ENCODE measurements at places on chromosomes 5 and 9.
A peak's percentile ranks its signal among the peaks of the same experiment; 100 is the strongest.

- no peak for DNase-seq
Measured at GRCh38 chr9:108913391-108913790, 20.5 kb downstream of the ELP1 start.

DNA sequence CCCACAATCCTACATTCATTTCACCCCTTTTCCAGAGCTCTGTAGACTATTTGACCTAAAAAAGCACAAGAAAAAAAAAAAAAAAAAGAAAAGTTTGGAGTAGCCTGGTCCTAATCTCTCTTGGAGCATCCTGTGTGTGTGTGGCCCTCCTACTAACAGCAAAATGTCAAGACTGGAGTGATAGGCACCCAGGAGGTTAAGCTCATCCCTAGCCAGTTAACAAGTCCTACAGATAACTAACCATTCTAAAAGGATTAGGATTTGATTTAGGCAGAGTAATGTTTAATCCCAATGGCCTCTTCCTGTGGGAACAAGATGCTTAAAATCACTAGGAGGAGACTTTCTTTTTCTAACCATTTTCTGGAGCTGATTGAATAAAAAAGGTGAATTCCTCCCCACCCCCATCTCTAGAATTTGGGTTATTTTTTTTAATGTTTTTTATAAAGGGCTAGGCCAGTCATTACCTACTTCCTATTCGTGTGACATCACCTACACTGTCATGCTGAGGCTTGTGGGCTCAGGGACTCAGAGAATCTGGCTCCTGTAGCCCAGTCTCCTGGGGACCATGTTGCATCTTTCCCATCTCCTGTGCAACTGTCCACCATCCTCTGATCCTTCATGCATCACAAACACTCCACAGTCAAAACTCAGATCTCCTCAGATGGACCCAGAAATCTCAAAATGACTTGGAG is 43.2 kb upstream of the NR3C1 start:
- no peak for DNase-seq

GRCh38 chr9:137068539-137069507 is 1.5 kb downstream of the SAPCD2 start:
- no peak for DNase-seq

DNA sequence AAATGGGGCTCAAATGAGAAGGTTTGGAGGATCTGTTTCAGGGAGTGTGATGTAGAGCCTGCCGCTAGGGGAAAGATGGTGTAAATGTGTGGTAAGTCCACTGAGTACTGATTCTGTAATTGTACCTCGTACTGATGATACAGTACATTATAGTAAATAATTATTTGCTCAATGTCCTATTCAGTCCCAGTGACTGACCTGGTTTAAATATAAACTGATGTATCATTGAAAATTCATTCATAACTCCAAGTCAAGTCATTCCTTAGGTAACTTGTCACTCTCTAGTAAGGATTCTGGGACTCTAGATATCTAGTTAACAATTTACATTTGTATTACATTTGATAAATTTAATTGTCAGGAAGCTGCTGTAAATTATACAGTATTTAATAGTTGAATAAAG is 667.3 kb downstream of the DTWD2 start:
- DNase-seq = no peak

- DNase-seq = no peak
Measured at GRCh38 chr5:167763772-167764171, 527.7 kb upstream of the WWC1 start.

GRCh38 chr5:57172466-57173318 is 1.2 kb upstream of the GPBP1 start:
- DNase-seq = no peak

- DNase-seq = no peak
Measured at GRCh38 chr9:133067813-133068212, 6.0 kb downstream of the CEL start.

- no peak for DNase-seq
Measured at GRCh38 chr5:138685193-138685745, 68.0 kb upstream of the CTNNA1 start.

DNA sequence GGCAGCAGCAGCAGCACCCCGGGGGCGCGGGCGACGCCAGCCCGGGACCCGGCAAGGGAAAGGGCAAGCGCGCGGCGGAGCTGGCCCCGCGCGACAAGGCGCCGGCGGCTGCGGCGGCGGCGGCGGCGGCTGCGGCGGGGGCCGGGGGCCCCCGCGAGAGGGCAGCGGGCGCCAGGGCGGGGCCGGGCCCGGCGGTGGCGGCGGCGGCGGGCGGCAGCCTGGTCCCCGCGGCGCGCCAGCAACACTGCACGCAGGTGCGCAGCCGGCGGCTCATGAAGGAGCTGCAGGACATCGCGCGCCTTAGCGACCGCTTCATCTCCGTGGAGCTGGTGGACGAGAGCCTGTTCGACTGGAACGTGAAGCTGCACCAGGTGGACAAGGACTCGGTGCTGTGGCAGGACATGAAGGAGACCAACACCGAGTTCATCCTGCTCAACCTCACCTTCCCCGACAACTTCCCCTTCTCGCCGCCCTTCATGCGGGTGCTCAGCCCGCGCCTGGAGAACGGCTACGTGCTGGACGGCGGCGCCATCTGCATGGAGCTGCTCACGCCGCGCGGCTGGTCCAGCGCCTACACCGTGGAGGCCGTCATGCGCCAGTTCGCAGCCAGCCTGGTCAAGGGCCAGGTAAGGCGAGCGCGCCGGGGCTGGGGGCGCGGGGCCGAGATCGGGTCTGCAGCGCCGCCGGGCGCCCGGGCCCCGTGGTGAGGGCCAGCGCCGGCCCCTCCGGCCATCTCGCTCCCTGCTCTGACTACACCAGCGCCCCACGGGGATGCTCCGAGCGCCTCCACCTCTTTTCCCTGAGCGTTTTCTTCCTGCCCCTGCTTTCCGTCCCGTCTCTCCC is at the start of gene UBE2QL1:
Gene UBE2QL1 (plus strand): TSS at position 238 of the 843 bp plus-strand sequence. CDS start 35 bp downstream, at position 273.
- DNase-seq = no peak

DNA sequence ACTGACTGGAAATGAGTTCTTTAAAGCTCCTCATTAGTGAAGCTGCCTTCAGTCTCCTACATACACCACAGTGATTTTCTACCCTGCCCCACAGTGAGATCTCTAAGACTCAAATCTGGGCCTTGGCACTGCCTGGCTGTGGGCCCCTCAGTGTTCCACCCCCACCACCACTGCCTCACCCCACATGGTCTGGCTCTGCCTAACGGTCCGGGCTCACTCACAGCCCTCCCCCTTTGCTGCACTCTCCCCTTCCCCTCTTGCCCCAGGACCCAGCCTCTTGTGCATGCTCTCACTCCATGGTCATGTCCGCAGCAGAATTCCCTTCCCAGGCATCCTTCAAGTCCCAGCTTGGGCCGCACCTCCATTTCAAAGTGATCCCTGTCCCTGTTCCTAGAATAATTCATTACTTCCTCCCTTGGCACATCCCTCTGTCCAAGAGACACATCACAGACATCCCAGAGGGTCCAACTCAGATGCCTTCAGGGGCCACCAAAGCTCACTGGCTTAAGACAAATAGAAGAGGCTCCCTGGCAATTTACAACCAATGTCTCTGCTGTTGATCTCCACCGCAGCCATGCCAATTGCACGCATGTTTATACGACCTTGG is 56.7 kb downstream of the HRH2 start:
- no peak for DNase-seq

- no peak for DNase-seq
Measured at GRCh38 chr5:73908846-73909245, 282.9 kb downstream of the ARHGEF28 start.

DNA sequence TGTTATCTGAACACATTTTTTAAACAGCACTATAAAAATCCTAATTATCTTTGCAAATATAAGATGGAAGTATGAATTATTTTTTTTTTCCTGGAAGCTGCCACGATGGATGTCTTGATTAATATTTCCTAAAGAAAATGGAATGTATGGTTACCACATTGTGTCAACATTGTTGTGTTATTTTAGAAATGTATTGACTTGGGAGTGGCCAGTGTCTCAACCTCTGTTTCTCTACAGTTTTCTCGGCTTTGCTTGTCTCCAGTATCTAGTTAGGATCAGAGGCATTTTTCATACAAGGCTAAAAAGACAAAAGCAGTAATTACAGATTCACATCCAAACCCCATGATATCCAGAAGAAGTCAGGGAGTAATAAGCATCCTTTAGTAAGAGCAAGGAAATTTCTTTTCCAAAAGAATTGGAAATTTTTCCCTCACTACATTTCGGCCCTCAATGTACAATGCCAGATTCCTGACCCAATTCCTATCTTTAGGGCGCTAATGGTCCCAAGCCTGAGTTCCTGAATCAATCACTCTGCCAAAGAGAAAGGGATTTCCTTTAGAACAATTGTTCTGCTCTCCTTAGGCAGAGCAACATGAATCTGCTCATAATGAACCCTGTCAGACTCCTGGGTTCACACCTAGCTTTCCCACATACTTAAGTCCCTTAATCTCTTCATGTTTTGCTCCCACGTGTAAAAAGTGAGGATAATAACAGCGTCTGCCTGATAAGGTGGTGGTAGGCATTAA is 111.7 kb downstream of the EDIL3 start:
- DNase-seq = no peak

DNA sequence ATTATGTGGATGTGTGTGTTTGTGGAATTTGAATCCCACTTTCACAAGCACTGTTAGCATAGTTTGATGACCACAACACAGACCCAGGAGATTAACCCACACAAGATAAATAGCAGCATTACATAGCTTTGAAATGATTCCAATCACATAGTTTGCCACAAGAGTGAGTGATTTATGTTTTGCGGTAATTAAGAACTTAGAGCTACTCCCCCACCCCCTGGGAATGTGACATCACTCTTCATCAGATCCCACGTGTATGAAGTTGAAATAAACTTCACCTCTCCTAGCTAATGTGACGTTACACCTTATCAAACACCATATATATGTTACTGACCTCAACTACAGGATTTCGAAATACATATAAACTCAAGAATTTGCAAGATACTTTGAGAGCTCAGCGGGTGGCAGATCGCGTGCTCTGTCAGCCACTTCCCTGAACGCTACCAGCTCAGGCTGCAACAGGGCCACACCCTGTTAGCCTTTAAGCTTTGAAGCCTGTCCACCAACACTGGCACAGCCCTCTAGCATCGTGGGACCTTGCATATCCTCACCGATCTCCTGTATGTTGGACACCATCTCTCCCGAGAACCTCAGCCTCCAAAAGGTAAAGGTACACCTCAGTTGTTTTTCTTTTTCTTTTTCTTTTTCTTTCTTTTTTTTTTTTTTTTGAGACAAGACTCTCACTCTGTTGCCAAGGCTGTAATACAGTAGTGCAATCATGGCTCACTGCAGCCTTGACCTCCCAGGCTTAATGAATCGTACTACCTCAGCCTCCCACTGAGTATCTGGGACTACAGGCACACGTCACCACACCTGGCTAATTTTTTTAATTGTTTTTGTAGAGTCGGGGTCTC is 1.7 kb upstream of the AGTPBP1 start:
- no peak for DNase-seq

DNA sequence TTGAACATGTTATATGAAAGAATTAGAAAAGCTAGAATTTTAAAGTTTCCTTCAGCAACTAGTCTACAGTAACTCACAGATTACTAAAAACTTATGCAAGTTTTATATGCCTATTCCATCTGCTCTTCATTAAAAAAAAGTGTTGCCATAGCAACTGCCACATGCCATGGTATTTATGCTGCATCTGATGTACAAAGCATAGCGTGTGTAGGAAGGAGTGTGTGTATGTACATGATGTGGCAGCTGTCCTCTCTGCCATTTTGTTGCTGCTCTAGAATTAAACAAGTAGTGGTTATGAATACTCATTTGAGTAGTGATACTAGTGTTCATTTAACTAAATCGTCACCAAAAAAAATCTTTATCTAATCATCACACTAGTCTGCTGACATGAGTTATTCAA is 593.5 kb downstream of the CETN3 start:
- no peak for DNase-seq

GRCh38 chr9:35229066-35229778 is 67.4 kb downstream of the UNC13B start:
- no peak for DNase-seq

DNA sequence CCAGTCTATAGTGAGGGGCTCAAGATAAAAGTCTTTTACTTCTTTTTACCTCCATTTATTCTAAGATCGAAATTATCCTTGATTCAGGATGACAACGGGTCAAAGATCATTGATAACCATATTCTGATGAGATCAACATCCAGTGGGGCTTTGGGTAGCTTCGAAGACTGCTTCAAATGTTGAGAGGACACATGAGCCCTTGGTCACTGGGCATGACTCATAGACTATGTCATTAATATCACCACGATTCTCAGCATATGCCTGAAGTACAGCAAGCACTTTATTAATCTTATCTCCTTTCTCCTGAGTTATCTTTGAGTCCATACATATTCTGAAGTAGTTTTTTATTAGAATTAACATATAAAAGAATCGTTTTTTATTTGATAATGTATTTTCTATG is 117.1 kb upstream of the DAB2 start:
- DNase-seq = no peak

DNA sequence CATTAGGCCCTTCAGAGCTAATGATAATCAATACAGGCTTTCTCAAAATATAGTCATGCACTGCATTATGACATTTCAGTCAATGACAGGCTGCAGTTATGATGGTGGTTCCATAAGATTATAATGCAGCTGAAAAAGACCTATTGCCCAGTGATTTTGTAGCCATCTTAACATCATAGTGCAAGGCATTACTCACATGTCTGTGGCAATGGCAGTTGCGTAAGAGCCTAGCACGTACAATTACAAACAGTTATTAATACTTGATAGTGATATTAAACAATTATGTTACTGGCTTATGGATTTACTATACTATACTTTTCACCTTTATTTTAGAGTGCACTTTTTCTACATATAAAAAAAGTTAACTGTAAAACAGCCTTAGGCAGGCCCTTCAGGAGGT is 214.8 kb downstream of the ISL1 start:
- DNase-seq = no peak

- no peak for DNase-seq
Measured at GRCh38 chr9:97176206-97176605, 131.3 kb upstream of the CCDC180 start.

- DNase-seq = no peak
Measured at GRCh38 chr9:92183449-92183848, 68.2 kb upstream of the SPTLC1 start.

- DNase-seq = no peak
Measured at GRCh38 chr9:107170801-107171200, 112.3 kb upstream of the RAD23B start.

GRCh38 chr5:140362875-140363630 is 3.1 kb downstream of the SLC4A9 start:
- peak; percentile 53 for DNase-seq

- no peak for DNase-seq
Measured at GRCh38 chr5:181217111-181217802, 5.8 kb upstream of the TRIM41 start.

DNA sequence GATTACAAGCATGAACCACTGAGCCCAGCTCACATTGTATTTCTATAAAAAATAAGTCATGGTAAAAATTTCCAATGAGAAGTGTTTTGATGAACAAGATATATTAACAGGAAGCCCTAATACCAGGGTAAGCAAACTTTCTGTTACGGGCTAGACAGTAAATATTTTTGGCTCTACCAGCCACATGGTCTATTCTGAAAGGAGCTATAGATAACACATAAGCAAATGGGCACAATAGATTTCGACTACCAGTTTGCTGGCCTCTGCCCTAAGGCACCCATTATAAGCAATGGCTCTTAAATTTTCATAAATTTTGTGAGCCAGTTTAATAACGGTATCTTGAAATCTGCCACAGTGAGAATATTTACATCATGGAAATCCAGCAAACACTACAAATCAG is 8.1 kb downstream of the UBQLN1 start:
- no peak for DNase-seq
